ENCODE measurements at places on chromosomes 2 and 18. TPM values are rescaled to one million over a fixed set of nuclear protein-coding genes. Genes with fewer than 3 reads are reported as not detected.

- no peak for DNase-seq
These were observed 153.0 kb downstream of the ICOS start for GRCh38 chr2:204089574-204089973.

- no peak for DNase-seq
These were observed 51.4 kb downstream of the LINC00305 start for GRCh38 chr18:64097497-64097896.

- no peak for DNase-seq
These were observed 572.7 kb upstream of the SALL3 start for GRCh38 chr18:78406743-78407465.

DNA sequence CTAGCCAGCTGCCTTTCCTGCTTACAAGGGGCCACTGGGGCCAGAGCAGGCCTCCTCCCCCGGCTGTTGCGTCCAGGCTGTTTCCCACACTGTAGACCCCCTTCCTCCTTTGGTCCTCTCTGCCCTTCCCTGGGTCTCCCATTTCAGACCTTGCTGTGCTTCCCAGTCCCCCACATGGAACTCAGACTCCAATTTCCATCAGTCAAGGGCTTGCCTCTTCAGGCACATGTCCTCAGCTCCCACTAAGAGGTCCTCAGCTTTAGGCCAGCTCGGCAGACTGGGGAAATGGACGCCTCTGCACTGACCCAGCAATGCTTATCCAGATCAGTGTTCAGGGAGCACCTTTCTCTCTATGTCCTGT, 98.0 kb upstream of the BZW1 start:
- DNase-seq = no peak

- no peak for DNase-seq
These were observed 32.1 kb upstream of the TTC39C start for GRCh38 chr18:23982155-23983079.

DNA sequence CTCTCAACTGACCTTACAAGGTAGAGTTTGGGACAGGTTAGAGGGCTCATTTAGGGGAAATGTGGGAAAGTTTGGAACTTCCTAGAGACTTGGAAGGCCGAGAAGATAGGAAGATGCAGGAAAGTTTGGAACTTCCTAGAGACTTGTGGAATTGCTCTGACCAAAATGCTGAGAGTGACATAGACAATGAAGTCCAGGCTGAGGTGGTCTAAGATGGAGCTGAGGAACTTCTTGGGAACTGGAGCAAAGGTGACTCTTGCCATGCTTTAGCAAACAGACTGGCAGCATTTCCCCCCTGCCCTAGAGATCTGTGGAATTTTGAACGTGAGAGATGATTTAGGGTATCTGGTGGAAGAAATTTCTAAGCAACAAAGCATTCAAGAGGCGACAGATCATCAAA, 258.9 kb upstream of the GULP1 start:
- no peak for DNase-seq

DNA sequence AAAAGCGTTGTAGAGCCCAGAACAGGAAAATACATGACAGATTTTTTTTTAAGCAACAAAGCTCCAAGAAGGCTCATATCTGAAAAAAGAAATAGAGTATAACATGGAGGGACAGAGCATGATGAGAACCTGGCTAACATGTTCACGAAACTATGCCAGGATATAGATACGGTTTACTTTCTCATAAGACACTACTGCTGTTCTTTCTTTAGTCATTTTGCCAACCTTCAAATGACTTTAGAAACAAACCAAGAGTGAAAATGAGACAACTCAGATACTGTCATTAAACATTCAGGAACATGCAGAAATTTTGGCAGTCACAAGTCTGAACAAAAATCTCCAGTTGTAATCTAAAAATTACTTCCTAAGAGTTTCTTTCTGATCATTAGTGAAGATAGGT, 14.3 kb downstream of the LPIN2 start:
- DNase-seq = no peak

DNA sequence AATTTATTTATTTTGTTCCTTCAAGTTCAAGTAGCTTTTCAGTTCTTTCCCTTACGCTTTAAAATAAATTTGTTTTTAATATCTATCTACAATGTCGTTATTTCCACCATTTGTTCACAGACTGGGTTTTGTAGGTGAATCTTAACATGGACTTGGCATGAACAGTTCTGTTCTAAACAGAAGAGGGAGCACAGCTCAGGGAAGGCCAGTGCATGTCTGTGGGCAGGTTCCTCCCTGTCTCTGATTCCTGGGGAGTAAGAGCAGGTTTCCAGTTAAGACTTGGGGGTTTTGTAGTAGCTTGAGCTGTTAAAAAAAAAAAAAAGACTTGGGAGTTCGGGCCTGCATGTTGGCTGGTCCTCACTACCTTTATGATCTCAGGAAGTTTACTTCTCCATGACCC, 11.1 kb downstream of the TTL start:
- DNase-seq = no peak

- DNase-seq = no peak
These were observed 28.6 kb upstream of the MEX3C start for GRCh38 chr18:51226068-51226467.

GRCh38 chr2:52779446-52779845, 988.2 kb upstream of the CHAC2 start:
- DNase-seq = no peak

GRCh38 chr18:42404151-42404550, 449.1 kb downstream of the PIK3C3 start:
- DNase-seq = no peak

- no peak for DNase-seq
These were observed 9.1 kb downstream of the AGXT start for GRCh38 chr2:240877460-240878340.

DNA sequence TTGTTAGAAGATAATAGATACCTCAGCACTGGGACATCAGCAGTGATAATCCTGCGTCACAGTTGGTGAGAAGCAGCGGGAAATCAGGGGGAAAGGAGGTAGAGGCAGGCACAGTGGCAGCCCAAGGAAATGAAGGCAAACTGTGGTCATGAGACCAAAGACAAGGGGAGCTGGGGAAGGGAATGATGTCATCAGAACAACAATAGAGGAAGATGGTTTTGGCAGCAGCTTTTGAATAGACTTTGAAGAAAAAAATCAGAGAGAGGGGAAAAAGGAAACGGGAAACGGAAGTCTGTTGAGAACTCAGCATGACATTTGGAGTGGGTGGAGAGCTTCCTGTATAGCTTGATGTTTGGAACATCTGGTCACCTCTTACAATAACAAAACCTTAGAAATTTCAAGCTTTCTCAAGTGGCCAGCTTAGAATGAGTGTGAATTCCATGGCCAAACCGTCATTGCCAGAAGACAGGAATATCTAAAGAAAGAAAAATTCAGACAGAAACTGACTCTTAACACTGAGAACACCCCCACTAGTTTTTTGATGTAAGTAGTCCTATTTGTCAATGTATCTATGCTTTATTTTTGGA, 18.4 kb upstream of the YES1 start:
- peak; percentile 49 for DNase-seq

- no peak for DNase-seq
These were observed 121.5 kb downstream of the PIEZO2 start for GRCh38 chr18:11027862-11028261.

- no peak for DNase-seq
These were observed 86.4 kb downstream of the GCA start for GRCh38 chr2:162430323-162430722.

GRCh38 chr2:225488743-225489142, 89.2 kb downstream of the NYAP2 start:
- DNase-seq = no peak

DNA sequence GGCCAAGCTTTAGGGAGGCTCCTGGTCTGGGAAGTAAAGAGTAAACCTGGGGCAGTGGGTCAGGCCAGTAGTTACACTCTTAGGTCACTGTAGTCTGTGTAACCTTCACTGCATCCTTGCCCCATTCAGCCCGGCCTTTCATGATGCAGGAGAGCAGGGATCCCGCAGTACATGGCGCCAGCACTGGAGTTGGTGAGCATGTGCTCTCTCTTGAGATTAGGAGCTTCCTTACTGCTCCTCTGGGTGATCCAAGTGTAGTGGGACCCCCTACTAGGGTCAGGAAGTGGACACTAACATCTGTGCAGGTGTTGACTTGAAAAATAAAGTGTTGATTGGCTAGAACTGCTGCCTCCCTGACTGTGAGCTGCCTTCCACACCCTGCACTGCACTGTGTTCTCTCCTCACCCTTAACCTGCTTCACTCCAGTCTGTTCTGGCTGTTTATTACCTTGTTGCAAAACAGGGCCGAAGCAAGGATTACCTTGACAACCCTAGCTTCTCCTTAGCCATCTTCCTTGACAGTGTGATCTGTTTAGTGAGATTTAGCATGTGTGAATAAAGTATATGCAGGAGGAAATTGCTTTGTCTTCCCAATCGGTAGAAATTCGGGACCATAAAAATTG, 5.2 kb downstream of the RETREG2 start:
- DNase-seq = no peak

DNA sequence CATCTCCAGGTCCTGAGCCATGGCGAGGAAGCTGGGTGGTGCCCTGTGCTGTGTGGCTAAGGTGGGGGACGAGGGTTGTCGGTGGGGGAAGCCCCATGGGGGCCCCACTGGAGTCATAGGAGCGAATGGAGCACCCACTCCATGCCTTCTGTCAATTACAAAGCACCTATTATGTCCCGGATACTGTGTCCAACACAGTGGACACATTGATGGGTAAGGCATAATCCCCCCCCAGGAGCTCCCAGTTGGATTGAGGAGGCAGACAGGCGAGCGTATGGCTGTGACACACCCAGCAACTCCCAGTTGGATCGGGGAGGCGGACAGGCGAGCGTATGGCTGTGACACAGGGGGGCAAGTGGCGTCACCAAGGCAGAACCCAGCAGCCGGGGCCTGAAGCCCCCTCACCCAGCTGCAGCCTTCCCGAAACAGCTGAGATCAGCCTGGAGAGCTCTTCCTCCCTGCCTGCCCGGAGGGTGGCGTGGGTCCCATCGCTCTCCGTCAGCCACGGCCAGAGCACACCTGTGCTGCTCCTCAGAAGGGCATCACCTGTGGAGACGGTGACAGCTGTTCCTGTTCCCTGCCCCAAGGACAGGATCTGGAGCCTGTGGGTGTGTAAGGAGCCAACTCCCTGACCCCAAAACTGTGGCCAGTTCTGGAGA, 69.6 kb downstream of the HPCAL1 start:
- no peak for DNase-seq

DNA sequence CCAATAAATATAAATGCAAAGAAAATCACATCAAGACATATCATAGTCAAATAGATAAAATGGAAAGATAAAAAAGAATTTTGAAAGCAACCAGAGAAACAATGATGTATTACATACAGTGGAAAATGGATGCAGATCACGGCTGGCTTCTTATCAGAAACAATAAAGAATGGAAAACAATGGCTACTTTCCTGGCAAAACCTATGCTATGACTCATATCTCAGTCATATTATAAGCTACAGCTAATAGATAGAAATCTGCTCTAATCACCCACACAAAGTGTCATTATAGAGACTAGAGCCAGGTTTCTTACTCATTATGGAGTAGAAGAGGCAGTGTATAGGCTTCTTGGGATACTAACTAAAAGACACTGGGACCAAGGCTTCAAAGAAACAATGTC, 93.5 kb upstream of the TACR1 start:
- DNase-seq = no peak

DNA sequence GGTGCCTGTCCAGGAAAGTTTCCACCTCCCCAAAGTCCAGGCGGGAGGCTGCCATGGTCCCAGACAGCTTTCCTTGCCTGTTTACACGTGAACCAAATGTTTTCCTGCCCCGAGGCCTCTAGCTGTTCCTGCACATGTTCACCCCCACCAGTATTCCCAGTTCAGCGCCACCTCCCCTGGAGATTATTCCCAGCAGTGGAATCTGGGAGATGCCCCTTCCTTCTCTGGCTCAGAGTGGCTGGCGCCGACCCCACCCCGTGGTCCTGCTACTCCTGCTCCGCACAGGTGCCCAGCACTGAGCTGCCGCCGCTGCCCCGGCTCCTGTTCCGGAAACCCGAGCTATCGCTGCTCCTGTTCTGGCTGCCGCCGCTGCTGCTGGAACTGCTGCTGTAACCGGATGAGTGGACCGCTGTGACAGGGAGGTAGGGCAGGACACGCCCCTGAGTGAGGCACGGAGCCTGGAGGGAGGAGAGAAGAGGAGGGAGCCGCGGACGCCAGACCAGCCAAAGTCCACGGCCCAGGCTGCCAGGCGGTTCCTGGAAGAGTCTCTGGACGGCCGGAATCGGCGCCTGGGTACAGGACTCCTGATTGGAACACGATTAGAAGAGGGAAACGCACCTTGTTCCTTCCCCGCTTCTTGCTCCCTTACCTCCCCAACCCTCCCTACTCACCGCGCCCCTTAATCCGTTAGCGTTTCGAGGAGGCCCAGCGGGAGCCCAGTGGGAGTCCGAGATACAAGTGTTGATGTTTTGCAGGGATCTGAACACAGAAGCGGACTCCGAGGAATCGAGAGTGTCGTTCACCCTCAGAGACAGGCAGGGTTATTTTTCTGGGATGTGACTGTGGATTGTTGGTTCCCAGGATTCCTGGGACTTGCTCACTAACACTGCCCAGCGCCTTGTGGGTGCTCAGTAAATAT, at the start of gene PDE11A:
Gene PDE11A, minus strand, starts transcription at position 395 of the 919 bp plus-strand sequence. Its CDS starts 340 bp downstream, at position 55.
- DNase-seq = no peak

DNA sequence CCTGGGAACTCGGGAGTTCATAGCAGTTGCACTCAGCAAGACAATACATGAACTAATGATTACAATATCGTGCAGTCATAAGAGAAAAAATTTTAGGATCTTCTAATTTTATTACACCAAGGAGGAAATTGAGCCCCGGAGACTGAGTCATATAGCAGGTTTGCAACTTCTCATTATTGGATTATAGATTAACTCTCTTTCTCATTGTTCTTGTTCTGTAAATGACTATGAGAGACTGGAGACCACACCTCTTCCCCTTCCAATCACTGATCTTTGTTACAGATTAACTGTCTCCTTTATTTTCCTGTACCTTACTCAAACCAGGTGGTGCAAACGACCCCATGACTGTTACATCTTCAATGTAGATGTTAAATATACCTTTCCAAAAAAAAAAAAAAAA, 435.8 kb upstream of the DDX18 start:
- DNase-seq = no peak

GRCh38 chr2:223047260-223047761, 4.7 kb upstream of the KCNE4 start:
- DNase-seq = no peak

GRCh38 chr2:16440898-16441297, 224.7 kb downstream of the CYRIA start:
- no peak for DNase-seq

DNA sequence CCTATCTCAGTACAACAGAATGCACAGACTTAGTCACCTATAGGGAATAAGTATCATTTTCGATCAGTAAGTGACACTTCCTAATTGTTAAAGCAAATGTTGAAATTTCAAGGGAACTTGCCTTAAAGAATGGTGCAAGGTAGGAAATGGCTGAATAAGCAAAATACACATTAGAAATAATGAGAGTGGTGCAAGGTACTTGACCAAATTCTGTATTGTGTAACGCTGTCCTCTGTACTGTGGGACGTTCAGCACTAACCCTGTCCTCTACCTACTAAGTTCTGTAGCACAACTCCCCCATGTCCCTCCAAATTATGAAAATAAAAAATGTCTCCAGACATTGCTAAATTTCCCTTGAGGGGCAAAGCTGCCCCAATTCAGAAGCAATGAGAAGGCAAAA, 19.4 kb downstream of the MMADHC start:
- DNase-seq = no peak

Gene SULT1C4
- not detected for total RNA-seq

Gene UGT1A9
- not detected for total RNA-seq

Gene ANXA4
- 27.5 TPM for total RNA-seq

Gene REG1A
- total RNA-seq = 9.4 TPM

Gene CDH2
- 0.25 TPM for total RNA-seq

Gene TXNDC2
- not detected for total RNA-seq

Gene HOXD12
- not detected for total RNA-seq

Gene CKAP2L
- total RNA-seq = 0.98 TPM

Gene AKAIN1
- not detected for total RNA-seq

Gene TEKT4
- total RNA-seq = not detected

Gene SPP2
- total RNA-seq = not detected

Gene EGR4
- 0.09 TPM for total RNA-seq

Gene SPHKAP
- total RNA-seq = not detected
